ENCODE measurements at places on chromosomes 11 and 22.

GRCh38 chr11:121688055-121688491 is 235.3 kb upstream of the SORL1-AS1 start:
- DNase-seq = no peak

GRCh38 chr11:112453601-112454577 is 193.2 kb upstream of the PLET1 start:
- DNase-seq = peak; percentile 41

GRCh38 chr11:70505331-70505731 is 107.0 kb downstream of the CTTN start:
- DNase-seq = no peak

DNA sequence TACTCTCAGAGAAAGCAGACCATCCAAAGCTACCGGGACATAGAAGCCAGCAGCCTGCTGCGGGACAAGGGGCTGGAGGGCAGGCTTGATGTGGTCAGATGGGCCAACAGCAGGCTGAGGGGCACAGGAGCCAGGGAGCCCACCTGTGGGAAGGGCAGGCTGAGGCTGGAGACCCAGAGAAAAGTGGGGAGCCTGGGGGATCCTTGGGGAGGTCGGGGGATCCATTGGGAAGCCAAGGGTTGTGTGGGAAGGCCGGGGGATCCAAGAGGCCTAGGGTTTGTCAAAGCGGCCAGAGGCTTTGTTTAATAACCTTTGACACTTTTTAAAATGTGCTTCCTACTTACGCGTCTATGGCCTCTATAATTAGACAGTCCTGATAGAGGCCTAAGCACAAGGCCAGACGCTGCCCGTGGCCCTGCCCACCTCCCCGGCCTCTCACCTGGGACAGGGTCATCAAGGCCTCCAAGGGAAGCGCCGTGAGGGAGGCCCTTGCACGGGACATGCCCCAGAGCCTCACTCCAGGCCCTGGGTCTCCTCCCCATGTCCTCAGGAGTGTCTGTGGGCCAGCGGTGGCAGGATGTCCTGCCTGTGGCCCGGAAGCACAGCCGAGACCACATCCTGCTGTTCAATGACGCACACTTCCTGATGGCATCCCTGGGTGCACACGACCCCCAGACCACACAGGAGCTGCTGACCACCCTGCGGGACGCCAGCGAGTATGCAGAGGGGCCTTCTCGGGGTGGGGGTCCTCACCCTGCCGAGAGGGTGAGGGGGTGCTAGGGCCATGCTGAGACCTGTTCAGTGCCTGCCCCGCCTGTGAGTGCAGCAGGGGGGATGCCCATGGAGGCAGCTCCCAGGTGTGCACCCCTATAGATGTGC is 8.6 kb upstream of the GTSE1 start:
- peak; percentile 30 for DNase-seq

DNA sequence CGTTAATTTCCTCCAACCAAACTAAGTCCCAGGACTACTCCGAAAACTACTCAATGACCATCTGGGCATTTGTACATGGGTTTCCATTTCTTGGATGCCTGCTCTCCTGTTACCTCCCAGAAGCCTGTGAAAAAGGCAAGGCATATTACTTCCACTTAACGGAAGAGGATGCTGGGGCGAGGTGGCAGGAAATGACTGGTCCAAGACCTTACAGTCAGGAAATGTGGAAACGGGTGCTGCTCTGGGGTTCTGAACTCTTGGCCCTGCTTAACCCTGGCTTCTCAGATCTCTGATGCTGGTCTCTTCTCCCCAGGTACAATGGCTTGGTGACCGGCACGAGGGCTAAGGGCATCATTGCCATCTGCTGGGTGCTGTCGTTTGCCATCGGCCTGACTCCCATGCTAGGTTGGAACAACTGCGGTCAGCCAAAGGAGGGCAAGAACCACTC is 12.9 kb downstream of the ADORA2A start:
- DNase-seq = no peak

DNA sequence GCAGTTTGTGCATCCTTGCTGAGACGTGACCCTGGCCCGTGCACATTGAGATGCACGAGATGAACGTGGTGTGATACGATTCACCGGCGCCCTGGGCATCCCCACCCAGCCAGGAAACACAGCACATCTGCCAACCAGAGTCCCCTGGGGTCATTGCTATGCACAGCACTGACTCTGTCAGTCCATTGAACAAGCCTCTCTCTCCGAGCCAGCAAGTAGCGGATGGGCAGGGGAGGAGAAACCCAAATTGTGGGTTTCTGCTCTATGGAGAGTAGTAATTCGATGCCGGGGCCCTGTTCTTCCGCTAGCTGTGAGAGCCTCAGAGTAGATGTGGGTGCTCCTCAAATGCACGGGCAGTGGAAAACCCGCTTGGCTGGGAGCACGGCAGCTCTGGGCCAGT is 85.1 kb downstream of the ARHGAP8 start:
- no peak for DNase-seq

DNA sequence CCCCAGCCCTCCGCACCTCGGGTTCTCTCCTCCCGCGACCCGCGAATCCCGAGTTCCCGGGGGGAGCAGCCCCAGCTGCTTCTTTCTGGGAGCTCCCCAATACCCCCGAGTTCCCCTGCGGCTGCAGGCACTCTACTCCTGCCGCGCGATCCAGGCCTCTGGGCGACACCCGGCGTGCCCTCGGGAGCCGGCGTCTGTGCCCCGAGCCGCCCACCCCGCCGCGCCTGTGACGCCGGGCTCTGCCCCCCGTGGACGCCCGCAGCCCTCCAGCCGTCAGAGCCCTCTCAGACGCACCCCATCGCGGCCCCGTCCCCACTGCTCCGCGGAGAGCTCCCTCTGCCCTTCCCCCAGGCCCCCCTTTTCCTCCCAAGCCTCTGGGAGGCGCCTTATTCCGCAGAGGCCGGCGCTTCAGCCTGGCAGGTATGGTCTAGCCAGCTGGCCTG is 422 bp downstream of the GLB1L2 start:
- DNase-seq = peak; percentile 27

DNA sequence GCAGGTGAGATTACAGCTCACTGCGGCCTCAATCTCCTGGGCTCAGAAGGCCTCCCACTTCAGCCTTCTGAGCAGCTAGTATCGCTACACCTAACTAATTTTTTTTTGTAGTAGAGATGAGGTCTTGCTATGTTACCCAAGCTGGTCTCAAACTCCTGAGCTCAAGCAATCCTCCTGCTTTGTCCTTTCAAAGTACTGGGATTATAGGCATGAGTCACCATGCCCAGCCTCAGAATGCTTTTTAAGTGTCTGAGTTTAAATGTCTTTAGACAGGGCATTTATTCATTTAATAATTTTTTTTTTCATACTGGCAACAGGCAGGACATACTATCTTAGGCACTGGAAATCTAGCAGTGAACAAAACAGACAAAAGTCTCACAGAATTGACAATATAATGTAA is 27.7 kb downstream of the LRP4 start:
- DNase-seq = no peak

- DNase-seq = peak; percentile 60
Measured at GRCh38 chr11:78290293-78291176, 101.8 kb downstream of the USP35 start.

DNA sequence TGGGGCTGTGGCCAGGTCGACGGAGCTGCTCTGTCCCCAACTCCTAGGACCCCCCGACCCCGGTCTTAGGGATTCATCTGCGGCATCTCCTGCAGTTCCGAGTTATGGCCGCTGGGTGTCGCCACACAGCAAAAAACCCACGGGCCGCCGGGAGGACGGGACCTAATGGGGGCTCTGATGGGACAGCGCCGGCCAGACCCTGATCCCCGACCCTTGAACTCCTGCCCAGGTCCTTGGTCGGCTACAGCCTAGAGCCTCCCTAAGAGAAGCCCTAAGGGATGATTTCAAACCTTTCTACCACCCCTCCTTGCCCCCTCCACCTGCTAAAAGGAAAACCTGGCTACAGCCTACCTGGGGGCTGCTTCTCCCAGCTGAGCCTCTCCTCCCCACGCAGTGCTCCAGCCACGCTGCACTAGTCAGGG is 30.8 kb upstream of the LRRC10B start:
- peak; percentile 59 for DNase-seq

DNA sequence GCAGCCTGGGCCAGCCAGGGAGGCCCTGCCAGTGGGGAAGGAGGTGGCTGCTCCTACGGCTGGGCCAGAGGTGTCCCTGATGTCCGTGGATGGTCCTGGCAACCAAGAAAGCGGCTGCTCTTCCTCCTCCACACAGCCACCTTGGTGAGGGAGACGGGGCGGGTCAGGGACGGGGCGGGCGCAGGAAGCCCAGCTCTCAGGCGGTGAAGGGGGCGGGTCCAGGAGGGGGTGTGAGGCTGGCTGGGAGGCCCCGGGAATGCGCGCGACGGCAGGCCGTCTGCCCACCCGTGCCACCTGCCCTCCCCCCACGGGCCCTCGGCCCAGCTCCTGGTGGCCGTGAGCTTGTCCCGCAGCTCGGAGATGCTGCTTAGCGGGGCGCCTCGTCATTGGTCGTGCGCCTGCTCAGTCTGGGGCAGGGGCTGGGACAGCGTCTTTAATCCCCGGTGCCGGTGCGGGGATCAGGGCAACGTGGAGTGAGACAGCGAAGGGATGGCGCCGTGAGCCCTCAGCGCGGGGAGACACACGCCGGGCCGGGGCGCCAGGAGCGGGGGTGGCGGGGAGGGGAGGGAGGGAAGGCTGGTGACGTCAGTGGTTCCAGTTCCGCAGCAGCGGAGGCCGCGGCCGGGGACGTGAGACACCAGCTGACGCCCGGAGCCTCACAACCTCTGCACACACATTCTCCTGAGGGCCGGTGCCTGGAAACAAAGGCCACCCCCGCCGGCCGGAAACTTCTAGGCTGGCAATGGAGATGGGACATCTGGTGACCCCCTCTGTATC is 6.7 kb upstream of the BRSK2 start:
- peak; percentile 79 for DNase-seq

GRCh38 chr22:19965771-19966709 is 24.4 kb upstream of the TXNRD2 start:
- no peak for DNase-seq

DNA sequence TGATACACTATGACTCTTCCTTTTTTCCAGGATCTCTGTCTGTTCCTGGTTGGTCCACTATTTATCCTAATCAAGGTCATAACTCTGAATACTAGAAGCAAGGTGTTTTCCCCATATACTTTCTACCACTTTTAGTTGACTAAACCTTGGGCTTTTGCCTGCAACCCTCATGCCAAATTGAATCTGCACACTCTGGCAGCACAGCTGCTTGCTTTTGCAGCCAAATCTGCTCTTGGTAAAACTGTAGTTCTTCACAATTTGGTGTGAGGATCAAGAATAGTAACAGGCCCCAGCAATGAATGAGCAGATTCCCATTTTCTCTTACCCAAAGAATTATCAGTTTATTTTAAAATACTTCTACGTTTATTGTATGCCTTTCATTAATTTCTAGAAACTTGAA is 586.5 kb upstream of the CNTN5 start:
- DNase-seq = no peak

- no peak for DNase-seq
Measured at GRCh38 chr11:110147962-110148709, 54.9 kb downstream of the ZC3H12C start.
